CD14-positive monocyte (primary cell): ENCODE measurements at places on chromosomes 7 and 10.

GRCh38 chr7:104993217-104993862 is 20.7 kb upstream of the KMT2E start:
- no peak for DNase-seq

GRCh38 chr7:1663223-1663622 is 6.9 kb upstream of the ELFN1 start:
- DNase-seq, result no peak

GRCh38 chr10:23367896-23368595 is 23.4 kb upstream of the C10orf67 start:
- DNase-seq, result no peak

DNA sequence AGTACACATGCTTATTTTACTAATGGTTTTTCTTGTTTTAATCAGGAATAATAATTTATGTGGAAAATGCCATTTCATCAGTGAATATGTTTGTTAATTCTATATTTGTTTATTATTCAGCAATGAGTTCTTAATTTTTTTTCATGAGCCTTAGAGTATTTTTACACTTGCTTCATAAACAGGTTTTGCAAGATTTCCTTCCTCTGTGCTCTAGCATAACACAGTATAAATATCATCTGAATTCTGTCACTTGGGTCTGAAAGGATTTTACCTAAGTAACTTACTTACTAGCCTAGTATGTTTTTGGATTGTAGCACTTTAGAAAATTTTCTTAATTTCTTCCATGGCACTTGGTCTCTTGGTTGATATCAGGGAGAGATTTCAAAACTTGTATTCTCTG is 45.8 kb downstream of the GLCCI1 start:
- DNase-seq, result no peak

GRCh38 chr10:131646551-131647525 is 254.0 kb upstream of the PPP2R2D start:
- DNase-seq, result no peak

DNA sequence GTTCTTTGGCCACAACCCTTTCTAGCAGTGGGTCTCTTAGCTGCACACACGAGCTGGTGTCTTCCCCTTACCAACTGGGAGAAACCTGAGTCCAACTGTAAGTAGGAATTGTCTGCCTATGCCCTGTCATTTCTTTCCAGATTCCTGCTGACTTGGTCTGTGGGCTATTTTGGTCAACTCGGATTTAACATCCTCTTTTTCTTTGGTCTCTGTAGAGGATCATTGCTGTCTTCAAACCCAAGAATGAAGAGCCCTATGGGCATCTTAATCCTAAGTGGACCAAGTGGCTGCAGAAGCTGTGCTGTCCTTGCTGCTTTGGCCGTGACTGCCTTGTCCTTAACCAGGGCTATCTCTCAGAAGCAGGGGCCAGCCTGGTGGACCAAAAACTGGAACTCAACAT is 10.3 kb downstream of the PI4K2A start:
- DNase-seq, result no peak

DNA sequence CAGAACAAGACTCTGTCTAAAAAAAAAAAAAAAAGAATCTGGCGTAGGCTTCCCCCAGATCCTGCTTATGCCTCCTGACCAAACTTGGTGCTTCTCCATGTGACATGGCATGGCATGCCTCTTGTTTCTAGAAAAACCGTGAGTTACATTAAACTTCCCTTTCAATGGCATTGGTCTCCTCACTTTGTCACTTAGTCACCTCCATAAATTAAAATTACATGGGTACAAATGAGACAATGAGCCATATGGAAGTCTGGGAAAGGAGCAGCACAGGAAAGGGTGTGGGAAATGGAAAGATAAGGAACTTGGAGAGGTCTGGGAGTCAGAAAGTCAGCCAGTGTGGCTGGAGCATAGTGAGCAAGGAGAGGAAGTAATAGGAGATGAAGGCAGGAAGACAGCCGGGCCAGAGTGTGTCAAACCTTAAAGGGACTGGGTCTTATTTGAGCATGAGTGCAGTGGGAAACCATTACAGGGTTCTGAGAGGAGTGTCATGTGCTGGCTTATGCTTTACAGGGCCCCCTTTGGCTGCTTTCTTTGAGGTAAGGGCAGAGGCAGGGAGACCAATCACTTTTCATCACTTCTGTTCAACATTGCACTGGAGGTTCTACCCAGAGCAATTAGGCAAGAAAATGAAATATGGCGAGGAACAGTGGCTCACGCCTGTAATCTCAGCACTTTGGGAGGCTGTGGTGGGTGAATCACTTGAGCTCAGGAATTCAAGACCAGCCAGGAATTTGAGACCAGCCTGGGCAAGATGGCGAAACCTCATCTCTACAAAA is 21.3 kb upstream of the ZMIZ2 start:
- no peak for DNase-seq

GRCh38 chr7:155598810-155599210 is 45.7 kb upstream of the RBM33 start:
- DNase-seq, result peak; percentile 64

- DNase-seq, result no peak
These were observed 1.2 kb upstream of the OR2F1 start for GRCh38 chr7:143953421-143953820.

DNA sequence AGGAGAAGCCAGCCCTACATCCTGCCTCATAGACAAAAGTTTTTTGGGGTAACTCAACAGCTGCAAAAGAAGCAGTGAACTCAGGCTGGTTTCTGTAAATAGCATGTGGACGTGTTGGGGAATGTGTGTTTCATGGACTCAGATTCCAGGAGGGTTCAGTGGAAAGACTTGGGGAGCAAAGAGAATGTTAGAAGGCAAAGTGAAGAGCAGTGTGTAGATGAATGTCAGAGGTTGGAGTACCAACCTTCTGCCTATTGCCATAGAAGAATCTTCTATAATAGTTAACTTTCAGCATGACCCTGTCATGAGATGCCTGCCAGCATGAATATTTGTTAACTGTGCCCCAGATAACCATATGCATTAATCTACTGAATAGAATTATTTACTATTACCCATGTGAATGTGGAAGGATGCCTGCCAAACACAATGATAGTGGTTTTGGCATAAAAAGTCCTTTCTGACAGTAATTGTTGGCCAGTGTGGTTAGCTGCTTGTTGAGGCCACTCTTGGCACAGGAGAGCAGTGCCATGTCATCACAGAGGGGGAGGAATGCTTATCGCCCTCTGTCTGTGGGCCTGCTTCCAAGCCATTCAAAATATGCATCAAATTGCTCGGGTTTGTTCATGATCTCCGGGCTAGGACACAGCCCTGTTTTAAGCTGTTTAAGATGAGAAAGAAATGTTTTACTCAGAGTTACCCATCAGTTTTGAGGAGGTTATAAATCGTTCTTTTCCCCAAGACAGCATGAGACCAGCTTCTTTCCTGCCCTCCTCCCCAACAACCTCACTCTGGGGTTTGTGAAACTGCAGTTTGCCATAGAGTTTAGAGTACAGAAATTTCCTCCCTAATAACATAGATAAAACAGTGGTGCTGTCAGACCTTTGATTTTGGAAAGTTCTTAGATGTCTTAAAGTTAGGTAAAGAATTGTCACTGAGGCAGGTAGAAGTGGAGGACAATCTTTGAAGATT is 165.3 kb downstream of the WNT2 start:
- no peak for DNase-seq

- no peak for DNase-seq
These were observed 2.9 kb downstream of the SFXN4 start for GRCh38 chr10:119162452-119163092.

DNA sequence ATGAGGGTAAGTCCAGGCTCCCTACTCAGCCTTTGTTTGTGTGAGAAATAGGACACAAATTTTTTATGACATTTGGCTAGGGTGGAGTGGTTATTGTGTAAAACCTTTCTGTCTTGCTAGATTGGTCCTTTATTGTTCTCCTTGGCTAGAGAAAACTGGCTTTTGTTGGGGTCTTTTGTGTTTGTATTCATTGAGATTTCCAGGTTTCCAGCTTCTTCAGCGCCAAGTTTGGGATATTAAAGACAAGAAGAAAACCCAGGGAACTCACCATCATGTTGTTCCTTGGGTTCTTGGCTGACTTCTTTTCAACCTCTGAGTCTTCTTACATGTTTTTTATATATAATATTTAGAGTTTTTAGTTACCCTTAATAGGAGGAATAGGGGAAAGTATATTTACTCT is 310.0 kb downstream of the HPSE2 start:
- DNase-seq, result no peak

DNA sequence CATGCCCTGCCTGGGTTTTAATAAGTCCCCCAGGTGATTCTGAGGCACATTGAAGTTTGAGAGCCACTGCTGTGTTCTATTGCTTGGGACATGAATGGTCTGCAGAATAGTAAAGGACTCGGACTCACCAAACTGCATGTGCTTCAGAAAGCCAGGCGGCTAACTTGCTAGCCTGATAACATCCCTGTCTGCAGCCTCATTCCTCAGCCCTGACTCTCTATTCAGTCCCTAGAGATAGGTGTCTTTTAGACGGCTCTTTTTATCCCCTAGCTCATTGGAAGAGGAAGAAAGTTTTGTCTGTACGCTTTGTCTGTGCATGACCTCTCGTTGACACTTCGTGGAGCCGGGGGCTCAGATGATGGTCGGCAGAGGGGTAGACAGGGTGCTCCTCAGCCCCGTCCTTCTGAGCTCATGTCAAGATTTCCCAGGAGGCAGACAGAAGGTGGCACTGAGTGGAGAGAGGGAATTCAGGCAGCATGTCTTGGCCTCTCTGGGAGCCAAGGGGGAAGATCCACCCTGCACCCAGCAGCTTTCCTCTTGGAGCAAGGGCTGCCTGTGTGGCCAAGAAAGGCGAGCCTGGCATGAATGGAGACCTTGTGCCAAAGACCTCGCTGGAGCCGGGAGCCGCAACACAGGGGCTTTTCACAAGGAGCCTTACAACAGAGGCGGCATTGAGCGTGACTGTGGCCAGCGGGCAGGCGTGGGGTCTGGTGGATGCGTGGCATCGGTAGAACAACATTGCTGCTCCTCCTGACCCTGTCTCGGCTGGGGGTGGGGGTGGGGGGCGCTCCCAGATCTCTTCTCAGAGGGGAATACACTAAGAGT is 51.1 kb upstream of the PODXL start:
- DNase-seq, result no peak

DNA sequence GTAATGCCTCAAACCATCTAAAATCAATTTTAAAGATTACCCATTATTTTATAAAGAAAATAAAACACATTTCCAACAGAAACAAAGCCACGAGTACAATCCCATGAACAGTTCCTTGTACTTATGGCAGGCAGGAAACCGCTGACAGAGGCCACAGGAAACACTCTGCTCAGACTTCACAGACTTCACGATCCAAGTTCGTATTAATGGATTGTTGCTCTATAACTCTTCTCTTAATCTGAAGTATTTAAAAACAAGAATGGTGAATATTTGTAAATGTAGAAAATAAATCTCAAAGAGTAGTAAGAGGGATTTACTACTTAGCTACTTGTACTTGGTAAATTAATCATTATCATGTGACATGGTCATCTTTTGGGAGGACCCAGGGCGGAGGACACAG is 78.3 kb downstream of the SNX10 start:
- peak; percentile 22 for DNase-seq

GRCh38 chr7:12712236-12712635 is 24.8 kb downstream of the ARL4A start:
- DNase-seq, result peak; percentile 24

GRCh38 chr10:60731134-60731885 is 47.0 kb upstream of the CDK1 start:
- peak; percentile 7 for DNase-seq

DNA sequence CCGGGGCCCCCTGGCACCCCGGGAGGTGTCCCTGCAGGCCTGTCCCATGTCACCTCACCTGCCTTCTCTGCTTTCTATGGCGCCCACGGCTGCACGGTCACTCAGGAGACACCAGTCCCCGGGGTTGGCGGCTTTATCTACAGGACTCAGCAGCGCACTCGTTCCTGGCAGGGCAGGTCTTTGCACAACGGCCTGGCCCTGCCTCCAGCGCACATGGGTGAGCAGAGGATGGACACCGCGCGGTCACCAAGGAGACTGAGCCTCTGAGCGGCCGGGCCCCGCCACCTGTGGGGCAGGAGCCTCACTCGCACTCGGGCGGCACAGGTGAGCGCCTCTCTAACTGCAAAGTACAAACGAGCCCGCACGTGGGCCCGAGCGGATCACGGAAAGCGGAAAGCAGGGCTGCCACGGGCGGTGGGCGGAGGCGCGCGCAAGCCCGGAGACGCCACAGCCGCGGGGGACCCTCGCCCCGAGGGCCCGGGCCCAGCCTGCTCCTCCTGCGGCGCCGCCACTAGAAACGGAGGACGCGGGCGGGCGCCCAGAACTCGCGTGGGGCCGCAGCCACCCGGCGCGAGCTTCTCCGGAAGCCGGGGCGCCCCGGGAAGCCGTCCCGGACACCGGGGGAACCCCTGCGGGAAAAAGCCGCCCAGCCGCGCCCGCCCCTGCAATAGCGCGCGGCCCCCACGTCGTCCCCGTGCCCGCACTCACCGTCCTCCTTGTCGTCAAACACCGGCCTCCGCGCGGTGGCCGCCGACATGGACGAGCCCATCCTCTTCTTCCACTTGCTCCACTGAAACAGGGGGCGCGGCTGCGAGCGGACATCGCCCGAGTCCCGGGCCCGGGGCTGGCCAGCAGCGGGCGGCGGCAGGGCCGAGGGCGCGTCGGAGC is 642 bp downstream of the STK32C start:
- no peak for DNase-seq

- DNase-seq, result peak; percentile 41
These were observed 151.5 kb upstream of the FAM3C start for GRCh38 chr7:121547544-121548092.

GRCh38 chr10:5585517-5586206 is 60.9 kb downstream of the CALML3 start:
- no peak for DNase-seq

- peak; percentile 85 for DNase-seq
These were observed 24.8 kb downstream of the FAM53B start for GRCh38 chr10:124719213-124719851.

GRCh38 chr10:26805567-26806245 is 55.1 kb downstream of the ABI1 start:
- no peak for DNase-seq

- DNase-seq, result no peak
These were observed 40.9 kb downstream of the ZNF777 start for GRCh38 chr7:149420006-149420405.

DNA sequence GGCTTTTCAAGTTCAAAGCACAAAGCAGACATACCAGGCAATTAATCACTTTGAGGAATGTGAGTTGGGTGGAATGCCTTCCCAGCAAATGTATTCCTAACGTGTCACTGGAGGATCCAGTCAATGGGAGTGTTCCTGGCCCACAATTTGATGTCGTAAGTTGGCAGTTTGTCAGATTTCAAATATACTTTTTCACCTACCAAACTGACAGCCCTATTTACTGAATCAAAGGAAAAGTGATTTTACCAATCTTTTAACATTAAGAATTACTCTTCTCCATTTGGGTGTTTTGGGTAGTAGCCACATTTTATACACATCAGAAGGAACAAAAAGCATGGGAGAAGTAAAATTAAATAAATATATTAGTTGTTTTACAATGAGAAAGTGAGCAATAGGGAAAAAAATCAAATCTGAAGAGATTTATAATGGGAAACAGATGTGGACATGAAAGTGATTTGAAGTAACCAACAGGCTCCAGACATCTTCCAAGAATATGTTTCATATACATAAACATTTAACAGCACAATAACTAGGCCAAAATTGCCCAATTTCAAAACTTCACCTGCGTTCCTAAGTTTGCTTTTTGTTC is 222.9 kb downstream of the MTERF1 start:
- DNase-seq, result no peak

DNA sequence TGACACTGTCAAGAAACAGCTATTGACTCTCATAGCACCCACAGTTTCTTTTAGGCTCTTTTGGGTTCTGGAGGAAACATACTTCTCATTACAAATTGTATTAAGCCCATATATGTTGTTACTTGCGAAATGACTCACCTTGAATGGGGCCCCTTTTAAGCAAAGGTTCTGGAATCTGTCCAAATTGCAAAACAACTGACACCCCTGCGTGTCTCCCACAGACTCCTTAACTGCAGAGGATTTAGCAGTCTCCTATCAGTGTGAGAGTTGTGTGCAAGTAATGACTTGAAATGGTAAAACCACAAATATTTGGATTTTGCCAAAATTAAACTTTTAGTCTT is 192.3 kb downstream of the DNAJC1 start:
- no peak for DNase-seq
